Fibroblast of lung (primary cell): ENCODE measurements at places on chromosomes 3 and 15. TPM values are rescaled to one million over a fixed set of nuclear protein-coding genes. Genes with fewer than 3 reads are reported as not detected.

INKA1 gene
- 2.9 and 6.5 TPM in 2 replicates for polyA plus RNA-seq

DNA sequence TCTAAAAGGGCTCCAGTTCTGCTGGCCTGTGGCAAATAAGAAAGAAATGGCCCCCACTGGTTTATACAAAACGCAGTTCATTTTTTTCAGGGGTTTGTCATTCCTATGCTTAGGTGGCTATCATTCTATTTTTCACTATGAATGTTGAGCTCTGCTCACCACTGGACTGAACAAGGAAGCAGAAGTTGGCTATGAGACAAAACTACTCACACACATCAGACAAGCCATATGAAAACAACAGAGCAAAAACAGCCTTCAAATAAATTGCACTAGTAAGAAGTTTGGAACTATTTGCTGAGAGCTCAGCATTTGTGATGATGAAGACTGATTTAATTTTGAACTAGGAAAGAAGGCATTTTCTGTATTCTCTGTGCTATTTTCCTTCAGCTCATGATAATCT lies 328.5 kb downstream of the MECOM start:
- DNase-seq, result peak; percentile 9

- DNase-seq, result no peak
These were observed 253.7 kb downstream of the PLCL2 start for GRCh38 chr3:17138246-17139039.

DNA sequence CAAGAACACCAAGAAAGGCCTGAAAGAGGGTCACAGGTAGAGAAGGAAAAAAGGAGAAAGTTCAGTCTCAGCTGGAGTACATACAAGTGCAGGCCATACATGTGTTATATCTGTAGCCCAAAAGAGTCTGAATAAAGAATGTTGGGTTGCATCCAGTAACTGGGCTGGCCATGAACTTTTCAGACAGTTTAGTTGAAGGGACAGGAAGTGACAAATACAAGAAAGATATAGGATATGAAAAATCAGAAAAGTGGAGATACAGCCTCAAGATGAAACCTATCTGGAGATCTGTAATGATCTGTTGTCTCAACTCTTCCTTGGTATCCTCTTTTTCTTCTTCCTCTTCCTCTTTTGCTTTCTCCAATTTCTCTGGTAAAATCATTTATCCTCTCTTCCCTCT lies 671.7 kb downstream of the MECOM start:
- DNase-seq, result no peak

- peak; percentile 81 for DNase-seq
These were observed 285.4 kb upstream of the ROPN1 start for GRCh38 chr3:124277144-124277890.

GP5 gene
- polyA plus RNA-seq, result 0.02 and 0.06 TPM in 2 replicates

ATOSA gene
- 12.2 and 14.1 TPM in 2 replicates for polyA plus RNA-seq

DNA sequence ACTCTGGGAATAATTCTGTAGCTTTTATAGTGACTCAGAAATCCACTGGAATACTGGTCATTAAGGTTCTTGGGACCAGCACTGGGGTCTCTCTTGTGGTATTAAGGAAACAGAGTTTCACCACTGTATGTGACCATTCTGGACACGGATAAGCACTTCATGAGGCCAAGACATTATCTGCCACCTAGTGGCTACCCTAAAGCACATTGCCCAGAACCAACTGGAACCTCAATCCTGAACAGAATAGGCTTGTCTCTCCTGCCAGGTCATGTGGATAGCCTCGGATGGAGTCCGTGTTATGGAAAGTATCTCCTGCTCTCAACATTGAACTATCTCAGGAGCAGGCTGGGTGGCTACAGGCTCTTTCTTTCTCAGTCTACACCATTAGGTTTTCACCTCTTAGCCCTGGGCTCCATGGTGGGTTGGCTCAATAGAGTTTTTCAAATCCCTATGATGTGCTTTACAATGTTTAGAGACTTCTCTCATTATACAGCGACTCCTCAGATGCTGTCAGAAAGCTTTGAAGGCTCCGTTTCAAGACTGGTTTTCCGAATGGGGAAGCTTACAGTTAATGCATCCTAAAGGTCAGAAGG lies 167.6 kb upstream of the ST8SIA2 start:
- peak; percentile 20 for DNase-seq

GRCh38 chr3:40172560-40172959 lies 136.9 kb upstream of the EIF1B start:
- DNase-seq, result no peak
